ENCODE measurements at places on chromosomes 5 and 9.

GRCh38 chr5:112174959-112175594 lies 244.0 kb downstream of the EPB41L4A start:
- peak; percentile 95 for DNase-seq

DNA sequence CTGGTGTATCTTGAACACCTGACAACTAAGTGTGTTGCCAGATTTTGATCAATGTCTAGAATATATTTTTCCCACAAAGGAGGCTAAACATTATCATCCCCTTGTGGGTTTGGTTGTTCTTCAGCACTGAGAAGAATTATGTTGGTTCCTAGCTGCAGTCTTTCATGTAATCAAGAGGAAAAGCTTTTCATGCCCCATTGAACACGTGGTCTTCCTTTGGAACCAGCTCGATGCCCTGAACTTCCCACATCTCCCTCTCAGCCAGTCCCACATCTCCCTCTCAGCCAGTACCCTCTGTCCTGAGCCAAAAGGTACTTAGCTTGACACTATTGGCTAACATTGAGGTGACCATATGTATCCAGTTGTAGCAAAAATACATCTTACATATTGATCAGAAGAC lies 36.7 kb upstream of the ZSWIM6 start:
- DNase-seq, result no peak

DNA sequence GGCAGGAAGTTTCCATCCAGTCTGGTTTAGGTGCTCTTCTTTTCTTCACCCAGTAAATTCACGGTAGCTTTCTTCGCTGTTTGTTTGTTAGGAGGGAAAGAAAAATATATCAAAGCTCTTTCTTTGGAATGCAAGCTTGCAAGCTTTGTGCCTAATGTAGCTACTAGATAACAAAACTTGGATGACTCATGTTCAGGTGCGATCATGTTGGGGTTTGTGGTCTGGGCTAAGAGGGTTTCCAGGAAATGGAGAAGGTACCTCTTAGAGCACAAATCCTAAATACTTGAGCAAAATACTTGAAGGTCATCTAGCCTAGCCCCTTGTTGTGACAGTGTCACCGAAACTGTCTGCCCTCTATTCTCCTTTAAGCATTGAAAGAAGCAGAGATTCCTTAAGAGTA lies 17.7 kb downstream of the SRP19 start:
- DNase-seq, result no peak

DNA sequence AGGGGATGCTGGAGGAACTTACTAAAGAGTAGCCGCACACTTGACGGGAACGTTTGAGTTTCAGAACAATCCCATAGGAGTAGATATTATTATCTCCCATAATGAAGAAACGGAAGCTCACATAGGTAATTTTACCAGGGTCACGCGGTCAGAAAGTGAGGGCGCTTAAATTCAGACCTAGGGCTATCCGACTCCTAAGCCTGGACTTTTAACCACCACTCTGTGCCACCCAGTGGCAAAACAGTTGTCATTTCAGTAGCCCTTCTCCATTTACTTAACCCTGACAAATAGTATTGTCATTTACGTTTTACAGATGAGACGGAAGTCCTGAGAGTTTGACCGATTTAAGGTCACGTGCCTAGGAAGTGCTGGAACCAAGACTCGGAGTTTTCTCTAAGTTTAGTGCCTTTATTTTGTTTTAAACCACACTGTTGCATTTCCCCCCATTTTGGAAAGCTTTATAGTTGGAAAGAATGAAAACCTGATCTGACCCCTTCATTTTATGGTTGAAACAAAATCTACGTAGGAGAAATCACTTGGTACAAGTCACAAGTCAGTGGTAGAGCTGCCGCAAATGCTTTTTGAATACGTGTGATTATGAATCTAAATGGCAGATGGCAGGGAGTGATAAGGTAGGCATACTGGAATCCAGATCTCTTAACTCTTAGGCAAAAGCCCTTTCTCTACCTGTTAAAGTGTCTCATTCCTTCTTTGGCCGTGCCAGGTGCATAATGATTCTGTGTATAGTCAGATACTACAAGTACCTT lies 650 bp downstream of the MRRF start:
- DNase-seq, result no peak

DNA sequence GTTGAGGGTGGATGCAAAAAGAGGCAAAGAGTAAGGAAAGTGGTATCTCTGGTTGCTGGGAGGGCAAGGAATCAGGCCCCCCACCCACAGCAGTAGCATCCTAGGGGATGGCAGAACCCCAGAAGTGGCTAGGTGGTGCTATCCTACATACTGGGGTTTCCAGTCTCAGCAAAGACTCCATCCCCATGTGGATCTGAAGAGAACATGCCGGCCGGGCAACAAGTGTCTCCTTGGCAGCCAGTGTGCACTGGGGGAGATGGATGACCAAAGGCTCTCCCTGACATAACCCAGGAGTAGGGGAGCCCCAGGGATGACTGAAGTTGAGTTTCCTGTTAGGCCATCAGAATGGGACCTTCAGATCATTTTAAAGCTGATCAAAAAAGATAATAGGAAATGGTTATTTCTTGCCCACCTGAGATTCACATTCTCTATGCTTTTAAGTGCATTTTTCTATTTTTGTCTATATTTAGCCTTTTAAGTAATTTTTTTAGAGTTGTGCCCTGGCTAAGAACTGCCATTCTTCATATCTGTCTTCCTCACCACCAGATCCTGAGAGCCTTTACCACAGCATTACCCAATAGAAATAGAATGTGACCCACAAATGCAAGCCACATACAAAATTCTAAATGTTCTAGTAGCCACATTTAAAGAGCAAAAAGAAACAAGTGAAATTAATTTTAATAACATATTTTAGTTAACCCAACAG lies 78.7 kb upstream of the SMIM23 start:
- no peak for DNase-seq

DNA sequence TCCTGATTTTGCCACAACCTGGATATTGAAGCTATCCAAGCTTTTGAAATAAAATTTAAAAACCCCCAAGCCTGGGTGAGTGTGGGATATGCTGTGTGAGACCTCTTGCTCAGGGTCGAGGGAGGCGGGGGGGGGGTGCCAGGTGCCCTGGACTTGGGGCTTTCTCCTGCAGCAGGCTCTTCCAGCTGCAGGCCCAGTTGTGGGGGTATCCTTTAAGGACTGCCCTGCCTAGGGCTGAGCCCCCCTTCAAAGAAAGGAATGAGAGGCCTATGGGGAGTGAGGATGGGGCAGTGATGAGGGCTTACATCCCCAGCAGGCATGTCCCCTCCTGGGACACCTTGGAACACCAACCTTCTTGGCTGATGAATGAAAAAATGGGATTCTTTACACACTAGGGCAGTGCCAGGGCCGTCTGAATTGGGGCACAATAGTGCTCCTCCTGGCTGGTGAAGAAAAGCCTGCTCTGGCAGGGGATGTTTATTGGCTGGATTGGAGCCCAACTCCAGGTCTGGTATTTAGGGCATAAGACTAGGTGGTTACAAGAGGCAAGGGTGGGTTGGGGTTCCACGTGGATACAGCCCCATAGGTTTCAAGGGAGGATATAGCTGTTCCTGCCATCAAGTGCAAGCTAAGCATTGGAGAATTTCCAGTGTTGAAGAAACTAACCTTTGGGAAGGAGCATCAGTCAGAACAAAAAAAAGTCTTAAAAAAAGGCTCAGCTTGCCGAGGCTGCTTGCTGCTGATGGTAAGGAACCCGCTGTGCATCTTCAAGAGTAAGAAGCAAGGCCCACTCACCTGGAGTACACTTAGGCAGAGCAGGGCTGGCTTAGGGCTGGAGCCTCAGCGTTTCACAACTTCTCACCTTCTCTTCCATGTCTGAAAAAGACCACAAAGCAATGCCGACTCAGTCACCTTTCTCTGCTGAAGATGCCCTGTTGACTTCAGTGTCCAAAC lies 7.0 kb downstream of the HNRNPAB start:
- no peak for DNase-seq

- no peak for DNase-seq
Measured at GRCh38 chr5:96076451-96076850, 114.8 kb upstream of the ELL2 start.

- no peak for DNase-seq
Measured at GRCh38 chr9:69186841-69187611, 12.9 kb downstream of the TJP2 start.

Data from spinal cord (tissue), 10 donors.